Breast epithelium (tissue), 4 donors: ENCODE measurements at places on chromosomes 2 and 18. TPM values are rescaled to one million over a fixed set of nuclear protein-coding genes. Genes with fewer than 3 reads are reported as not detected.

Gene HJURP
- not detected for total RNA-seq

Gene PIEZO2
- 26.2 TPM for total RNA-seq

GRCh38 chr2:5042666-5043440, 649.3 kb upstream of the SOX11 start:
- no peak overlapping the region for H3K4me3 ChIP-seq
- no peaks in the 10 kb centered on the region for H3K36me3 ChIP-seq
- no peaks in the 10 kb centered on the region for H3K4me1 ChIP-seq
- H3K27ac ChIP-seq, result peak overlapping the region; percentile 23
- no peak for DNase-seq

Gene MOGAT1
- not detected for total RNA-seq

Gene GAREM2
- total RNA-seq, result 1.4 TPM

Gene MLPH
- 242 TPM for total RNA-seq

Gene SPTBN1
- 273 TPM for total RNA-seq

- H3K4me3 ChIP-seq, result no peak overlapping the region
- H3K27me3 ChIP-seq, result no peaks in the 10 kb centered on the region
- H3K36me3 ChIP-seq, result no peaks in the 10 kb centered on the region
- no peak for DNase-seq
Observed at GRCh38 chr2:150742094-150742493, 254.6 kb upstream of the RND3 start.

- no peak overlapping the region for H3K27ac ChIP-seq
- H3K4me3 ChIP-seq, result no peak overlapping the region
- H3K4me1 ChIP-seq, result no peaks in the 10 kb centered on the region
Observed at GRCh38 chr18:80191264-80191663, 56.0 kb downstream of the PARD6G start.

- no peaks in the 10 kb centered on the region for H3K36me3 ChIP-seq
- no peaks in the 10 kb centered on the region for H3K4me1 ChIP-seq
- H3K27me3 ChIP-seq, result no peaks in the 10 kb centered on the region
- no peak overlapping the region for H3K4me3 ChIP-seq
- H3K27ac ChIP-seq, result no peak overlapping the region
Observed at GRCh38 chr2:17442334-17442733, 75.9 kb downstream of the RAD51AP2 start.

Gene GAL3ST2
- total RNA-seq, result not detected

GRCh38 chr18:11891737-11892136, 16.4 kb downstream of the MPPE1 start:
- no peak overlapping the region for H3K4me3 ChIP-seq
- no peaks in the 10 kb centered on the region for H3K27me3 ChIP-seq
- no peak overlapping the region for H3K27ac ChIP-seq
- no peaks in the 10 kb centered on the region for H3K4me1 ChIP-seq
- H3K36me3 ChIP-seq, result no peaks in the 10 kb centered on the region

- no peaks in the 10 kb centered on the region for H3K36me3 ChIP-seq
- no peaks in the 10 kb centered on the region for H3K27me3 ChIP-seq
- no peak overlapping the region for H3K27ac ChIP-seq
- H3K4me3 ChIP-seq, result no peak overlapping the region
Observed at GRCh38 chr2:167943368-167943767, 304.0 kb downstream of the STK39 start.

Gene CCDC68
- total RNA-seq, result 9.6 TPM

DNA sequence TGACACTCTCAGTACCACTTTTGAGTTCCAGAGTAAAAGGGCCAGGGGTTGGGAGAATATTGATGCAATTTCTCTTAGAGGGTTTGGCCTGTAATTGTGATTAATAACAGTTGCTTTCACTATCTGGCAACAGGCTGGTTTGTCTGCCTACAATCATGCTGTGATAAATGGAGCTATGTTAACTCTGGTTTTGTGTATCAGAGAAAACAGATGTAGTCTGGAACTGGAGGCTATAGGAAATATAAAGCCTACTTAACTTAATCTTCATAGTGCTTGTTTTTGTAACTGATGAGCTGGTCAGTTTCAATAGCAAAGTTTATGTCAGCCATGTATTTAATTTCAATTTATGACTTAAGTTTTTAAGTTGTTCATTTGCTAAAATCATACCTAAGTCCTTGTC, 138.0 kb downstream of the AGPS start:
- H3K4me3 ChIP-seq, result no peak overlapping the region
- no peaks in the 10 kb centered on the region for H3K36me3 ChIP-seq
- H3K4me1 ChIP-seq, result no peaks in the 10 kb centered on the region
- H3K27ac ChIP-seq, result no peak overlapping the region
- DNase-seq, result no peak

Gene SLC1A4
- total RNA-seq, result 9.1 TPM

Gene PTPRN
- total RNA-seq, result 0.44 TPM

Gene SP5
- total RNA-seq, result 1.5 TPM

Gene ST8SIA5
- 0.33 TPM for total RNA-seq

Gene CMPK2
- total RNA-seq, result 4.0 TPM

Gene CCDC74B
- total RNA-seq, result 2.7 TPM

DNA sequence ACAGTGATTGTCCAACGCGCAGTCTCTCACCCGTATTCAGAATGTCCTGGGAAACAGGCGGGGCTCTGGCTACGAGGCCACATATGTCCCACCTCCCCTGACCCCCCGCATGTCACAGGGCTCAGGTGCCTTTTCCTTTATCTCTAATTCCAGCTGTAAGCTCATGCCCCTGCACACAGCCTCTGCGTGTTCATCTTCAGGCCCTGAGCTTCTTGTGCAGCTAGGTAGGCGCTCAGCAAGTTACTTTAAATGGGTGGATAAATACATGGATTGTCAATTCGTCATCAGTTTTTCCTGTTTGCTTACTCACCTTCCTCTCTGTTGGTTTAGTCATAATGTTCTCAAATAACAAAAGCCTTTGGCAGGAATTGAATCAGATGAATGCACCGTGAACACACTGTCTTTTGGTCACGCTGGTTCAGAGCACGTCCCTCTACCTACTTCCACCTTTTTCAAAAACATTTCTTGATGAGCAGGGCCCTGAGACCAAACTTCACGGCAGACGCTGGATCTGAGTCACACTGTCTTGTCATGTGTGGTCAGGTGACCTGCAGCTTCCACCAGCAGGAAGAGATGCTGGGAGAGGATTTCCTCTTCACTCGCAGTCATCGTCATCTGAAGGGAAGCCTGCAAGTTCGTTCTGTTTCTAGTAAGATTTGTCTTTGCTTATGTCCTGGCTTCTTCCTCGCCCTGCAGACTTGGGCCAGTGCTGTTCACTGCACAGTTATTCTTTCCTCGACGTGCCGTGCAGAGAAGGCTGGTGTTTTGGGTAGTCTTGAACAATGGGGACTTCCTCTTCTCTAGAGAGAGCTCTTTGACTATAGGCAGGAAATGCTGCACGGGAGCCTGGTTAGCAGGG, 138.1 kb downstream of the PTGR3 start:
- no peaks in the 10 kb centered on the region for H3K27me3 ChIP-seq
- H3K4me1 ChIP-seq, result no peaks in the 10 kb centered on the region
- peak overlapping the region; percentile 84 for H3K27ac ChIP-seq
- H3K4me3 ChIP-seq, result peak overlapping the region; percentile 26
- H3K36me3 ChIP-seq, result no peaks in the 10 kb centered on the region

DNA sequence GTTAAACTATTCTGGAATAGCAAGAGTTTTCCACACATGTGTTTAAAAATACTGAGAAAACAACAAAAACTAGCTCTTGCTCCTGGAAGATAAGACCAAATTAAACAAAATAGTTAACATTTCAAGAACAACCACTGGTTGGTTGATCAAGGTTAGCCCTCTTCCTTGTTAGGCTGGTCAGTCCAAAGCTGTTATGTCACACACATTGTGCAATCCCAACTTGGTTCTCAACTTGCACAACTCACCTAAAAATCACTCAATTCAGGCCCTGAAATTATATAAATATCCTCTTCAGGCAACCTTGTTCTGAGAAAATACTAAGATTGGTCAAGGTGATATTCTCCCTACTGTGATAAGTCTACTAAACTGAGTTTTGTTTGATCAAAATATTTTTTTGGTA, 169.7 kb upstream of the LRP1B start:
- H3K4me3 ChIP-seq, result no peak overlapping the region
- H3K4me1 ChIP-seq, result no peaks in the 10 kb centered on the region
- DNase-seq, result no peak
- no peaks in the 10 kb centered on the region for H3K27me3 ChIP-seq
- H3K36me3 ChIP-seq, result no peaks in the 10 kb centered on the region

GRCh38 chr2:214376618-214377285, 34.1 kb upstream of the VWC2L start:
- no peaks in the 10 kb centered on the region for H3K27me3 ChIP-seq
- no peak for DNase-seq
- H3K27ac ChIP-seq, result no peak overlapping the region

- H3K27ac ChIP-seq, result no peak overlapping the region
- DNase-seq, result no peak
- H3K27me3 ChIP-seq, result no peaks in the 10 kb centered on the region
- H3K4me1 ChIP-seq, result no peaks in the 10 kb centered on the region
- no peaks in the 10 kb centered on the region for H3K36me3 ChIP-seq
Observed at GRCh38 chr2:112927745-112928144, 16.8 kb downstream of the IL37 start.

Gene ZBTB7C
- 6.1 TPM for total RNA-seq

Gene CNGA3
- not detected for total RNA-seq

Gene KANSL3
- 64.1 TPM for total RNA-seq
